ENCODE measurements at places on chromosomes 2 and 18.

DNA sequence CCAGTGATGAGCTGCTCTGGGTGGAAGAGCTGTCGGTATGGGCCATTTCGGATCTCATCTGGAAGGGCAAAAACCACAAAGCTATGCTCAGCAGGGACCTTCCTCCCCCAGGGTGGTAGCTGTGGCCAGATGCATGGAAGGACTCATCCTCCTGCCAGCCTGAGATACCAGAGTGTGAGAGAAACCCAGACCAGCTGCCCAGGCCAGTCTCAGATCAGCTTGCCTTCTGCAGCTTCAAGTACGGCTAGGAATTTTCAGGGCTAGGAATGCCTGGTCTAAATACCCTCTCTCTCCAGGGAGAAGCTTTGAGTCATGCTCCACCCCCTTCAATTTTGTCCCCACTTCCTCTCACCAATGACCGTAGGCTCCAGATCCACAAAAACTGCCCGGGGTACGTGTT, 1.4 kb upstream of the TUBA4B start:
- no peak for DNase-seq

GRCh38 chr18:77851802-77852201, 602.2 kb downstream of the GALR1 start:
- no peak for DNase-seq

GRCh38 chr2:126786765-126787164, 111.9 kb upstream of the TEX51 start:
- DNase-seq, result no peak

DNA sequence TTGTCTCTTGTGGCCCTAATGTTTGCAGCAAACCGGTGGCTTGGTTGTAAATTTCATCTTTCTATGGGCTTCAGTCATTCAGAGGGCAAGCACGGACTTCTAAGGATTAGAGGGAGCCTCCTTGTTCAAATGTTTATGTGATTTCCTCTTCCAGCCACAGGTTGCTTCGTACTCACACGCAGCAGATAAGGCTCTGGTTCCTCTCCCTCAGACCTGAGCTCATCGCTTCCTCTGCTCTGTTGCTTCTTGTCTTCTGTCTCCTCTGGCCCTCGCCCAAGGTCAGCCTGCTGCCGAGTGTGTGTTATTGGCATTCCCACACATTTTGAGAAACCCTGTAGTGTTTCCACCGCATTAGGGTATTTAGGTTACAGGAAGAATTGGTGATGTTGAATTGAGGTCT, 44.0 kb downstream of the MYL12B start:
- DNase-seq, result no peak
